ENCODE measurements at places on chromosomes 13 and 19.
A peak's percentile ranks its signal among the peaks of the same experiment; 100 is the strongest.

DNA sequence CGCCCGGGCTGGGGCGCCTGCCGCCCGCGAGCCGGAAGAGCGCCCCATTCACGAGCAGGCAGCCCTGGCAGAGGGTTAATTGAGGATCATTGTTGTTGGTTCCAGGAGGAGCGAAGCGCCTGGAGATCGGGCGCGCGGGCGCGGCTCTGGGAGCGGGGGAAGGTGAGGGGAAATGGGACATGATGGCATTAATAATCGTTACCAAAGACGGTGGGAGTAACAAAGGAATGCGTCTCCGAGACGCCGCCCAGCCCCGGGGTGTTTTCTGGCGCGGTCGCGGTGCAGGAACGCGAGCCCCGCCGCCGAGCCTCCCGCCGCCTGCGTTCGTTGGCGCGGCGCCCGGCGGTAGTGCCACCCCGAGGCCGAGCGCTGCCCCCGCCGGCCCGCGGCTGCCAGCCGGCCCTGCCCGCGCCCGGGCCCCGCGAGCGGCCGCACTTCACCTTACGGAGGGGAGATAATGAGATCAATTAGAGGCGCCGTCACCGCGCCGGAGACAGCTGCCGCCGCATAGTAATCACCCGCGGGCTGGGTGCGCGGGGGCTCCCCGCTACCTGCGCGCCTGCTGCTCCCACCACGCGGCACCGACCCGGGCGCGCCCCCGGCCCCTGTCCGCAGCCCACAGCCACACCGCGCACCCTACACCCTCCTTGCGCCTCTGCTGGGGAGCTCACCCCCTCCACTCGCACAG lies 2.8 kb downstream of the ZNF536 start:
- peak; percentile 10 for DNase-seq

DNA sequence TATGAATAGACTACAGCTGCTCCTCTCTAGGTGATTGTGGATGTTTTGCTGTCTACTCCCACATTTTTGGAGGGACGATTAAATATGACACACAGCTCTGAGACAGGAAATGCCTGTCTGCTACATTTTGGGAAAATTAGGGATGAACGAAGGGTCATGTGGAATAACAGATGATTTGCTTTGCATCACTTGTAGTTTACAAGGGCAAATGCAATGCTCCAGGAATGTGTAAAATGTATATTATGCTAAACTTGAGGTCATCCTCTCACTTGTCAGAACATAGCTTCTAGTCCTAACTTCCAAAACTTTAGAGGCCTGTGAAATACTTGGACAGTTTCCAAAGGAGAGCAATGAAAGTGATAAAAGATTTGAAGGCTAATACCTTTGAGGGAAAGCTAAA lies 284.2 kb upstream of the DACH1 start:
- DNase-seq = no peak

DNA sequence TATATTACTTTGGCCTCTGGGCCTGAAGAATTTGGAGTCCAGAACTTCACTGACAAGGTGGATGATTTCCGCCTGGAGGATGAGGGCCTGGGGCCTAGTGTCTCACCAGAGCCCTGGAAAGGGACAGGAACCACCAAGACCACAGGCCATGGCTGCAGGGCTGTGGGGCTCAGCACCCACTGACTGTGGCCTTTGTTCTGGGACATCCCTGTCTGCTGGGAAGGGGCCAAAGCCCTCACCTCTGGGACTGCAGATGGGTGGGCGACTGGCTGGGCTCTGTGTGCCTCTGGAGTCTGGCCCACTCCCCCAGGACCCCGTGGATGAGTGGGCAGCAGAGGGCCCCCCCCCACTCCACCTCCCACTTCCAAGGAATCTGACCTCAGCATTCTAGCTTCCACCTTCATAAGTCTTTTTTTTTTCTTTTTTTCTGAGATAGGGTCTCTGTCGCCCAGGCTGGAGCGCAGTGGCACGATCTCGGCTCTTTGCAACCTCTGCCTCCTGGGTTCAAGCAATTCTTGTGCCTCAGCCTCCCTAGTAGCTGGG lies 20.3 kb downstream of the CHST8 start:
- peak; percentile 21 for DNase-seq

DNA sequence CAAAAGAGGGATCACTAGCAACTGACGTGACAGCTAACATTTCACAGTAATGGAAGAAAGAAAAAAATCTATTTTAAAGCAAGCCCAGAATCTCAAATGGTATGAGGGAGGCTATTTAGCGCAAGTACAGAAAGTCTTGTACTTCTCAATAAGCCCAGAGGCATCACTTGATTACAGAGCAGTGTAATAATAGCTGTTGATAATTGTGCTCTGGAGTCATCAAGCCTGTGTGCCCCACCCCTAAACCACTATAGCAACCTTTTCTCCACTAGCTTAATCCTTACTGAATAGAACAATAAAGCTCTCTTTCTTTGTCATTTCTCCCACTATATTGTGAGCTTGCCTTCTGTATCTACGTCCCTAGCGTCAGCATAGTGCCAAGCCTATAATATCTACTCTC lies 56.6 kb downstream of the FREM2 start:
- DNase-seq = no peak

DNA sequence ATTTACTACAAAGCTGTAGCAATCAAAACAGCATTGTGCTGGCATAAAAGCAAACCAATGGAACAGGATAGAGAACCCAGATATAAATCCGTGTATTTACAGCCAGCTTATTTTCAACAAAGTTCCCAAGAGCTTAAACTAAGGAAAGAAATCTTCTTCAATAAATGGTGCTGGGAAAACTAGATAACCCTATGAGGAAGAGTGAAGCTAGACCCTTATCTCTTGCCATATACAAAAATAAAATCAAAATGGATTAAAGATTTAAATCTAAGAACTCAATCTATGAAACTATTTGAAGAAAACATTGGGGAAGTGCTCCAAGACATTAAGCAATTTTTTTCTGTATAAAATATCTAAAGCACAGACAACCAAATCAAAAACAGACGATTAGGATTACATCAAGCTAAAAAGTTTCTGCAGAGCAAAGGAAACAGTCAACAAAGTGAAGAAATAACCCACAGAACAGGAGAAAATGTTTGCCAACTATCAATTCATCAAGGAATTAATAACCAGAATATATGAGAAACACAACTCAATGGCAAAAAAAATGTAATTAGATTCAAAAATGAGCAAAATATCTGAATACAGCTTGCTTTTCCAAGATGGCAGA lies 480.7 kb downstream of the LMO7 start:
- no peak for DNase-seq

- DNase-seq = no peak
Measured at GRCh38 chr13:26225896-26226617, 3.9 kb upstream of the RNF6 start.

DNA sequence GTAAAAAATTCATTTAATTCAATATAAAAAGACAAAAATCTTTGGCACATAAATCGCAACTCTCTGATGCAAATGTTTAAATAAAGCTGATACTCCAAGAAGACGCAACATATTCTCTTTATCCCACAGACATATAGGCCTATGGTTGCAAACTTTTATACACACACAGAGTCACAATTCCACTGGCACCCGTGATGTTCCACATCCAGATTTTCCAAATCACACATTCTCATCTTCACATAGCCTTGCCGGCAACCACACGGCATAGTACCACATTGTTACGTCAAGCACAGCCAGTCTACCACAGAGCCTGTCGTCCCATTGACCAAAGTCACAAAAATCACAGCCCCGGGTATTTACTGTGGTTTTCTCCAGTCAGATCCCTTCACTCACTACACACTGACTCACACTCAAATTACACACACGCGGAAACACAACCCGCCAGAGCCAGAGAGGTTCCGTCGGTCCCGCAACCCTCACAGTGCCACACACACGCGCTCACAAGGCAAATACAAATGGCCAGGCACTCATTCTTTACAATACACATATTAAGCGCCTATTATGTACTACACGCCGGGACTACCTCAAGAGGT lies 546 bp upstream of the ZNF546 start:
- DNase-seq = no peak

- DNase-seq = no peak
Measured at GRCh38 chr13:99796175-99796819, 175.3 kb downstream of the ZIC5 start.

- no peak for DNase-seq
Measured at GRCh38 chr13:109945206-109945960, 159.0 kb upstream of the IRS2 start.

GRCh38 chr19:34428549-34429285 lies 536 bp downstream of the UBA2 start:
- DNase-seq = peak; percentile 83

DNA sequence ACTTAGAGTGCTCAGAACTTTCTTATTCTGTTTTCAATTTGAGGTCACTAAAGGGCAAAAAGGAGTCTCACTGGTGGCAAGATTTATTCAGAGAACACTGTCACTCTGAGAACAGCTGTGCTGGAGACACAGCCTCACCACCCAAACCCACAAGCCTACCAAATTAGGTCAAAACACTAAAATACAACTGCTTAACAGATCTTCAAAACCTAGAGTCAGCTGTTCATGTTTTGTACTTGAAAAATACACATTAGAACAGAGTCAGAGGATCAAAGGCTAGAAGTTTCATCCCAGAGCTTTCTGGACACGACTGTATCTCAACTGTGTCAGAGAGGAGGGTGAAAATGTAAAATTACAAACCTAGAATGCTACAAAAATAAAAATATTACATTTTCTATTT lies 89.3 kb downstream of the MIPEP start:
- DNase-seq = no peak

- DNase-seq = peak; percentile 98
Measured at GRCh38 chr19:3700242-3701032, at the start of gene PIP5K1C. TSS of gene PIP5K1C (minus strand) at chr19:3700468. CDS start at chr19:3700390, 78 bp downstream.

GRCh38 chr19:344625-345319 lies at the start of gene MIER2:
TSS of gene MIER2 (minus strand) at chr19:344796. CDS start at chr19:344782, 14 bp downstream.
- DNase-seq = peak; percentile 97

GRCh38 chr19:17576758-17577456 lies 21.5 kb downstream of the COLGALT1 start:
- no peak for DNase-seq

DNA sequence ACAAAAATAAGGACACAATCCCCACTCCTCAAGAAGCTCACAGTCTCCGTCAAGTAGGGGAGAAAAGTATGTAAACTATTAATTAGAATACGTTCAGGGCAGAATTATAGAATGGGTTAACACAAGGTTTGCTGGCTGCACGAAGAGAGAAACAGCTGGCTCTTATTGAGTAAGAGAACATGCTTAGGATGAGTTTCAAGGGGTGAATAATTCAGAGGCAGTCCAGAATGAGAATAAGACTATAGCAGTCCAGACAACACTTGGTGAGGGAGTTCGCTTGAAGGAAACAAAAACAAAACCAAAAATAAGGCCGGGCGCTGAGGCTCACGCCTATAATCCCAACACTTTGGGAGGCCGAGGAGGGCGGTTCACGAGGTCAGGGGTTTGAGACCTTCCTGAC lies 61.9 kb downstream of the THSD1 start:
- DNase-seq = no peak

- DNase-seq = no peak
Measured at GRCh38 chr19:34475026-34475974, 6.3 kb upstream of the WTIP start.

DNA sequence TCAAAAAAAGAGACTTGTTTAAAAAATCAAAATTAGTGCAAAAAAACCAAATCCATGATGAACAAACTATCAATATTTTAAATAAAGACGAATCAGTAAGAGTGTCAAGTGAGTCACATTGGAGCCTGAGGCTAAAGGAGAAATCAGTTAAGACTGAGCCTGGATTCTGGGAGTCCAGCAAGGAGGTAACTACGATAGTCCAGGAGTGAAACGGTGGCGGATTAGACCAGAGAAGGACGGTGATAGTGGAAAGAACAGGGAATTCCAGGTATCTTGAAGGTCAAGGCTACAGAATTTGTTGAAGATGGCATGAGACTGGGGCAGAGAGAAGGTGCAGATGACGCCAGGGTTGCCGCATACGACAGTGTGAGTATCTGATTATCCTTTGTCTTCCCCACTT lies 7.0 kb upstream of the NPAS1 start:
- DNase-seq = no peak

GRCh38 chr13:44726214-44726613 lies 150.1 kb upstream of the TSC22D1 start:
- no peak for DNase-seq

GRCh38 chr19:49097453-49098288 lies 12.4 kb downstream of the SNRNP70 start:
- peak; percentile 90 for DNase-seq

DNA sequence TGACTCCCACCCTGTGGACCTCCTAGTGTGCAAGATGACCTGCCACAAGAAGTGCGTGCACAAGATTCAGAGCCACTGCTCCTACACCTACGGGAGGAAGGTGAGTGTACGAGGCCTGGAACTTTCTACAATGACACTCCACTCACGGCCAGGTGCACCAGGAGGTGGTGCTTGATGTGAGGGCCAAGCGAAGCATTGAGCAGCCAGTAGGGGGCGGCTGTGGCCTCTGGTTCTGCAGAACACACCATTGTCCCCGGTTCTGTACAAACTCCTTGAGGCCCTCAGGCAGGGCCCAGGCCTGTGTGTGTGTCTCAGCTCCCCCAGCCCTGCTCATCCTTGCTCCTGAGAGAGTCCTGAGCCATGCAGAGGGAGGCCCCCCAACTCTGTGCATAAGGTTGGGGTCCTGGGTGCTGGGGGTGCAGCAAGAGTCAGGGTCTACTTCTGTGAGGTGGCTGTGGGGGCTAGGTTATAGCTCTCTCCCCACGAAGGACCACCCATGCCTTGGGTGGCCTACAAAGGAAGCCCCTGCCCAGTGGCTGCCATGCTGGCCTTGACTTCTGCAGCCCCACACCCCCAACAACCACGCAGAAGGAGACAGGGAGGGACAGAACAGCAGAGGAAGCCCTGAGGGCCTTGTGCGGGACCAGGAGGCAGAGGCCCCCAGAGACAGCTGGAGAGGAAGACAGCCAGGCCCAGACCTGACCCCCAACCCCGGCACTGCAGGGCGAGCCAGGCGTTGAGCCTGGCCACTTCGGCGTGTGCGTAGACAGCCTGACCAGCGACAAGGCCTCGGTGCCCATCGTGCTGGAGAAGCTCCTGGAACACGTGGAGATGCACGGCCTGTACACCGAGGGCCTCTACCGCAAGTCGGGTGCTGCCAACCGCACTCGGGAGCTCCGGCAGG lies 9.7 kb upstream of the USE1 start:
- peak; percentile 84 for DNase-seq

GRCh38 chr13:40611004-40611403 lies 55.4 kb downstream of the FOXO1 start:
- DNase-seq = no peak

DNA sequence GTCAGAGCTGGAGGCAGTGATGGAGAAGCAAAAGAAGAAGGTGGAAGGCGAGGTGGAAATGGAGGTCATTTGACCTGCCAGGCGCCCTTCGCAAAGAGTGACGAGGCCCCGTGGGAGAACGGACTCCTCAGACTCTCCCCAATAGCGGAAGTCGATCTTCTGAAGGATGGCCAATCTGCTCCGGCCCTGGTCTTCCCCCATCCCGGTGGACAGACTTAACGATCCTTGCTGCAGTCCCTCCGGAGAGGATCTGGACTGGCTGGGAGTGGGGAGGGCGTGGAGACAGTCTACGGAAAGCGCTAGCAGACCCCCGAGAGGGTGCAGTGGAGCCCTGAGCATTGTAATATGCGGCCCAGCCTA lies 11.9 kb downstream of the EPS8L1 start:
- DNase-seq = no peak
